ENCODE measurements at places on chromosomes 2 and 18.

DNA sequence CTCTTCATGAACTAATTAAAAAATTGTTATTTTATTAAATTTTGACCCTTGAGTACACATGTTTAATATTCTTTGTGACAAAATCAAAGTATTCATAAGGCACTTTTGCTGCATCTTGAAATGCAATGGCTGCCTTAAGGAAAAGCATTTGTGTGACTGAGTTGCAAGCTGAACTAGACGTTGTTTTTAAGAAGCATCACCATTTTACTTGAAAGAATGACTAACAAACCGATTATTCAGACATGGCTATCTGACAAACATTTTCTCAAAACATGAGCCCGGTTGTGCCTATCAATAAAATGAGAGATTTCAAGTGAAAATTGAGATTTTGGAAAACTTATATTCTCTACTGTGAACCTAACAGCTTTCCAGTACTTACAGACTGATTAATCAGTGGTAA, 2.8 kb downstream of the GCFC2 start:
- DNase-seq: no peak

DNA sequence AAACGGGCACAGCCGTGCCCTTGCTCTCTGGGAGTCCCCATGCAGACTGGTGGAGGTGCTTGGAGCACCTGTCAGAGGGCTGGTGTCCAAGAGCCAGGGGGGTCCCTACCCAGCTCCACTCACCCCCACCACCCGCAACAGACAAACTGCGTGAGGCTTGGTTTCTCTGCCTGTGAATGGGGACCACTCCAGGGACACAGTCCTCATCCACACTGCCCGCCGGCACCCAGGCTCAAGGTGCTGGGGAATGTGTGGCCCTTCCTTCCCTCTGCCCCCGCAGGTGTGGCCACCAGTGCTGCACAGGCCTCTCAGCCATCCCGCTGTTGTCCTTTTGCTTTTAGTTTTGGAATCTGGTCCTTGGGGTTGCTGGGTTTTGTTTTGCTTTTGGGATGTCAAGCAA, 136.5 kb upstream of the ZNF236 start:
- DNase-seq: no peak

- DNase-seq: no peak
Observed at GRCh38 chr2:162732946-162733698, 105.4 kb downstream of the KCNH7 start.

GRCh38 chr18:75143851-75144250, 65.1 kb downstream of the PTGR3 start:
- DNase-seq: no peak

DNA sequence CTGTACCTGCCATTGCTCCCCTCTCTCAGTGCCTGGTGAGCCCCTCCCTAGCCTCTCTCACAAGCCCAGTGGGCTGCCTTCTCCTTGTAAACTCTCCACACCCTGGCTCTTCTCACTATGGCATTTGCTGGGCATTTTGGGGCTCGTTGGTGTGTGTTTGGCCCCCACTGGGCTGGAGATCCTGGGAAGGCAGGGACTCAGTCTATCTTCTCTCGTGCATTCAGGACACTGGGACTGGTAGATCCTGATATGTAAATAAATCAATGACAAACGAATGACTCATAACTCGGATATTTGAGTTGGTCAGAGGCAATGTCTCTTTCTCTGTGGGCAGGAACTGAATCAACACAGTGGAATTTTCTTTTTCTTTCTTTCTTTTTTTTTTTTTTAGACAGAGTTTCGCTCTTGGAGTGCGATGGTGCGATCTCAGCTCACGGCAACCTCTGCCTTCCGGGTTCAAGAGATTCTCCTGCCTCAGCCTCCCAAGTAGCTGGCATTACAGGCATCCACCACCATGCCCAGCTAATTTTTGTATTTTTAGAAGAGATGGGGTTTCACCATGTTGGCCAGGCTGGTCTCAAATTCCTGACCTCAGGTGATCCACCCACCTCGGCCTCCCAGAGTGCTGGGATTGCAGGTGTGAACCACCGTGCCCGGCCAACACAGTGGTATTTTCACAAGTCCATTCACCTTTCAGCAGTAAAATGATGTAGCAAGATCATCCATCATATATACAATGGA, 144.6 kb upstream of the SPRED2 start:
- DNase-seq: no peak

DNA sequence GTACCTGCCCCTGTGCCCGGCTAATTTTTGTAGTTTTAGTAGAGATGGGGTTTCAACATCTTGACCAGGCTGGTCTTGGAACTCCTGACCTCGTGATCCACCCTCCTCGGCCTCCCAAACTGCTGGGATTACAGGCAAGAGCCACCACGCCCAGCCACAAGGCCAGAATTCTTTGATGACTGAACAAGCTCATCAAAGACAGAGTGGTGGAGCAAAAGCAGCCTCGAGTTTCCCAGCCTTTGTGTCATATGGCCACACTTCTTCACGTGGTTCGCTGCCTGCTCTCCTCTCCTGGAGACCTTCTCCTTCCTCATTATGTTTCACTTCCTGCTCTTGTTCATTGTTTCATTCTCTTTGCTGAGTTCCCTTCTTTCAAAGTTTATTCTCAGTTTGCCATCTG, 9.9 kb upstream of the NPC1 start:
- no peak for DNase-seq

DNA sequence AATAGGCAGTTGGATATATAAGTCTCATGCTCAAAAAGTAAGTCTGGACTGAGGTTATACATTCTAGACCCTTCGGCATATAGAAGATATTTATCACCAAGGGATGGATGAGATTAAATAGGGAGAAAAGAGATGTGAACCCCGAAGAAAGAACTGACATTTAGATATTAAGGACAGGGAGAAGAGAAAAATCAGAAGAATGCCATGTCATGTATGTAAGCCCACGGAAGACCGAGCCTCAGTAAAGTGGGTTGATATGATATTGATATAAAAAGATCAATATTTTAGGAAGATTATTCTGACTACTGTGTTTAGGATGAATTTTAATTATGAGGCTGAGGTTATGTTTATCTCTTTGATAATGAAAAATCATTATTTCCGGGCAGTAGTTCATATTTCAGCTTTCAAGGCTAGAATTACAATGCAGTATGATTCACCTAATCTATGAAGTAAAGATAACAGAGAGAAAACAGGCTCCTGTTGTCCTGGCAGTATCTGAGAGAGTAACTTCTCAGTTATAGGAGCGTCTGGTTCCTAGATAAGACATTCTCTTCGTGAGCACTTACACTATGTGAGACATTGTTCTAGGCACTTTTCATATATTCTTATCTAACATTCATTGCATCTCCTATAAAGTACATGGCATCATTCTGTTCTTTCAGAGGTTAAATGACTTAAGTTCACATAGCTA, 83.0 kb downstream of the UBR3 start:
- DNase-seq: no peak

DNA sequence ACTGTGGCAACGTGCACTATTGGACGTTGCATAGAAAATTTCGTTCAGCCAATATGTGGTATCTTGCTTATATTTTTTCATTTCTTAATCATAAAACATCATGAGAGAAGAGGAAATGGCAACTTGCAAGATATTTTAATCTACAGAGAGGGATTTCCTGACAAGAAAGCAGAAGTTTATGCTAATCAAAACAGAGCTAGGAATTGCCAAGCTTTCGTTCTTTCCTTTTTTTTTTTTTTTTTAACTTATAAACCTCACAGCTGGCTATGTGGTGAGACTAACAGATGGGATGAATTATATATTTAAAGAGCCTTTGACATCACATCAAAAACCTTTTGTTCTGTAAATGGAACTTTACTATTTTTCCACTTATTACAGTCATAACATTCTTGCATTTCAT, 1136.9 kb upstream of the TMEFF2 start:
- DNase-seq: no peak

DNA sequence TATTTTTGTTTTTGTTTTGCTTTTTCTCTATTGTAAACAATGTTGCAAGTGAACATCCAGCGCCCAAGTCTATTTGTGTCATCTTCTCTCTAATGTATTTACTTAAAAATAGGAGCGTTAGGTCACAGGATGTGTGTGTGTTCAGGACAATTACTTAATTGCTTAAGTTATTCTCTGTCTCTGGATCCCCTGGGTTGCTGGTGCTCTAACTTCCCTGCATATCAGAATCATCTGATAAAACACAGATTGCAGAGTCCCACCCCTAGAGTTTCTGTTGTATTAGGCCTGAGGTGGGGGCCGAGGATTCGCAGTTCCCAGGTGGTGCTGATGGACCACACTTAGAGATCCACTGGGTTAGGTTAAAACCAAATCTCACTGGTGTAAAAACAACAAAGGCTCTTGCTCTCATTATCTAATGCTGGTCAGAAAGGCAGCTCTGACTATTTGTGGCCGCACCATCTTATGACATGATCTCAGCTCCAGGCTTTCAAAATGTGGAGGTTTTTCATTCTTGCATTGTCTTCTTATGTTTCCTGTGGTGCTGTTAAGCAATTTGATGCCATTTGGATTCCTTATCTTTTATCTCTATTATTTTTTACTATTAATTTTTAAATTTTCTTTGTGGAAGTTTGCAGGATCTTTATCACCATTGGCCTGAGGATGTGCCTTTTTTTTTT, 87.7 kb downstream of the CLIP4 start:
- no peak for DNase-seq

- DNase-seq: peak; percentile 68
Observed at GRCh38 chr2:98518101-98518500, 73.4 kb downstream of the INPP4A start.

DNA sequence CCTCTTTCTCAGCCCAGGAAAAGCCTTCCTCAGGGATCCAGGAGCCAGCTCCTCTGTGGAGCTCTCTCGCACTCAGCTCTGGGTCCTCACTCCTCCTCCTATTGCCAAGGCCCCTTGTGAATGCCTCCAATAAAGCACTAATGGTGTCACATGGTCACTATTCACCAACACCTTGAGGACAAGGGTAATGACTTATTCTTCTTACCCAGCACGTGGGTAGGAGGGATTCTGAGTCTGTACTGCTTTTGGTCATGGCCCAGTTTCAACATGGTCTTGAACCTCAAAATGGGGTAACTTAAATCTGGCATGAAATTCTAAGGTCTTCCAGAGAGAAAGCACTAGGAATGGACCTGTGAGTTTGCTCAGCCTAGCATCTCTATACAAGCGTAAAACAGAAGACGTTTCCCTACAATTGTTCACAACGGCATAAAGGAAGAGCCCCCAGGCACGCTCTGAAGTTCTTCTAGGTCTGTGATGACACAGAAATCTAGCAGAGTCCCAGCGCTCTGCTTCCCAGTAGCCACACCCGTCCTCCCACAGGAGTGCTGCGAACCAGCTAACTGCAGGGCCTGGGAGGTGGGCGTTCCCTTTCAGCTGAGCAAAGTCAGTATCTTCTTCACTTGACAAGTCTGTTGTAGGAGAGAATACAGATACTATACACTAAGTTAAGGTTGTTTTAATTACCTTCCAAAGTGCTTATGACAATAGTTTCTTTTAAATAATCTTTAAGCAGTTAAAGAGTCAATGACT, 14.6 kb upstream of the KIDINS220 start:
- DNase-seq: no peak

GRCh38 chr2:9812945-9813311, 30.3 kb upstream of the TAF1B start:
- DNase-seq: no peak

DNA sequence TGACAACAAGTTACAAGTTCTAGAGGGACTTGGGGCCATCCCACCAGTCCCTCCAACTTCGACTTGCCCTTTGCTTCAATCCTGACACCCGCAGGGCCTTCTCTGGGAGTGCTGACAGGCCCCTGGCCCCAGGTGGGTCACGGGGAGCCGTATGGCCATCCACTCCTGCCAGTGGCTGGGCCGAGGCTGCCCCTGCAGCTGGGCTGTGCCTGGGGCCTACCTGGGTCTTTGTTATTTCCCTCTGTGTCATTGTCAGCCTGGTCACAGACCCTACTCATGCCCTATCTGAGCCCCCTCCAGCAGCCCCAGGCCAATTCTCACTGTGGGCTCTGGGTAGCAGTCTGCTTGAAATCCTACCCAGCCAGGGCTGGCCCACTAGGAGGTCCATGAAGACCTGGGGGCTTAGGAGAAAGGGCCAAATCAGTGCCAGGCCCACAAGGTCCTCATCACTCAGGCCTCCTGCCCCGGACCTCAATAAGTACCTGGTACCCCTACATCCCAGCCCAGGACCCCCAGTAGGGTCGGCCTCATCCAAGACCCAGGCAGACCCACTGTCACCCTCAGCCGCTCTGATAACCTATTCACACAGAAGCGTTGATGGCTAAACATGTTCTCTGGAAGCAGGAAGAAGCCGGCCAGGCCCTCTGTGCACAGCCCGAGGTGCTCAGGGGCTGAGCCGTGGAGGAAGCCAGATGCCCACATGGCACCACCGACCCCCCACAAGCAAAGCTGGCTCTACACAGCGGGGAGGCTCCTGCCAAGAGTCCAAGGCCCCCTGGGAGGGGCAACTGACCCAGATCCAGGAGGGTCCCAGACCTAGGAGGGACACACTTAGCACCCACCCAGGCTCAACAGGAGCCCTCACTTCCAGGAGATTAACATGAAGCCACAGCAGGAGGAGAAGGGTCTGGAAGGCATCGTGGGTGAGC, 57.7 kb downstream of the BIN1 start:
- DNase-seq: peak; percentile 64

- no peak for DNase-seq
Observed at GRCh38 chr18:354471-354870, 86.6 kb upstream of the THOC1 start.

GRCh38 chr18:38243291-38243690, 677.7 kb upstream of the CELF4 start:
- no peak for DNase-seq

DNA sequence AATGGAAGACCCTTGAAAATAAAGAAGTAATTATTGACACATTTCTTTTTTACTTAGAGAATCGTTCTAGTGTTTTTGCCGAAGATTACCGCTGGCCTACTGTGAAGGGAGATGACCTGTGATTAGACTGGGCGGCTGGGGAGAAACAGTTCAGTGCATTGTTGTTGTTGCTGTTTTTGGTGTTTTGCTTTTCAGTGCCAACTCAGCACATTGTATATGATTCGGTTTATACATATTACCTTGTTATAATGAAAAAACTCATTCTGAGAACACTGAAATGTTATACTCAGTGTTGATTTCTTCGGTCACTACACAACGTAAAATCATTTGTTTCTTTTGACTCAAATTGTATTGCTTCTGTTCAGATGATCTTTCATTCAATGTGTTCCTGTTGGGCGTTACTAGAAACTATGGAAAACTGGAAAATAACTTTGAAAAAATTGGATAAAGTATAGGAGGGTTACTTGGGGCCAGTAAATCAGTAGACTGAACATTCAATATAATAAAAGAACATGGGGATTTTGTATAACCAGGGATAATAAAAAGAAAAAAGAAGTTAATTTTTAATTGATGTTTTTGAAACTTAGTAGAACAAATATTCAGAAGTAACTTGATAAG, 3.3 kb downstream of the PMAIP1 start:
- DNase-seq: no peak

DNA sequence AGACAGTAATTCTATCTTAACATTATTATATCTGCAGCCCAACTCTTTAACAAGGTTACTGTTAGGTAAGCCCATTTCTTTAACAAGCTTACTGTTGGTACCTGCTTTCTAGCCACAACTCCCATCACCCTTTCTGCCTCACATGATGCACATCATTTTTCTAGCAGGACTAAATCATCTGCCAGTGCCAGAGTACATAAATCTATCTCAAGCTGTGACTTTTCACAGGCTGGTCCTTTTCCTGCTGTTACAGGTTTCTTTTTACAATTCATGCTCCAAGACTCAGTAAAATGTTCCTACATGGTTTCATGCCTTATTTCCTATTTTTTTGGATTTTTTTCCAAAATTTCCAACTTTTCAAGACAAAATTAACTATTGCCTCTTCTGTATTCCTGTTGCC, 30.4 kb upstream of the ZC3H15 start:
- DNase-seq: no peak

All from sigmoid colon (tissue), 7 donors.